ENCODE measurements at places on chromosomes 6 and 20. TPM values are rescaled to one million over a fixed set of nuclear protein-coding genes. Genes with fewer than 3 reads are reported as not detected.

DNA sequence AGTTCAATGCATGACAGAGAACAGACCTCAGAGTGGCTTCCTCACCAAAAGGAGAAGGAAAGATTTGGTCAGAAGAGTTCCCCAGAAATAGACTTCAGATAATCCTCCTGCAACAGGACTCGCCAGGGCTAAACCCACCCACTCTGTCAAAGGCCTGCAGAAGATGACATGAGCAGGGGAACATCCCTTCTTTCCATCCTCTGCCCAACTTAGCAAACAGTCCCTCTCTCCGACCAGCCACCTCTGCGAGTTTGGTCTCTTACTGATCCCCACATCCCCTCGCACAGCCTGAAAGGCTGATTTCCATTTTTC lies 7.5 kb downstream of the NFATC2 start:
- H3K27me3 ChIP-seq: no peaks in the 10 kb centered on the region
- no peak overlapping the region for H3K4me3 ChIP-seq
- H3K27ac ChIP-seq: peak overlapping the region; percentile 79
- peaks cover 99% of the 10 kb centered on the region for H3K4me1 ChIP-seq

DNA sequence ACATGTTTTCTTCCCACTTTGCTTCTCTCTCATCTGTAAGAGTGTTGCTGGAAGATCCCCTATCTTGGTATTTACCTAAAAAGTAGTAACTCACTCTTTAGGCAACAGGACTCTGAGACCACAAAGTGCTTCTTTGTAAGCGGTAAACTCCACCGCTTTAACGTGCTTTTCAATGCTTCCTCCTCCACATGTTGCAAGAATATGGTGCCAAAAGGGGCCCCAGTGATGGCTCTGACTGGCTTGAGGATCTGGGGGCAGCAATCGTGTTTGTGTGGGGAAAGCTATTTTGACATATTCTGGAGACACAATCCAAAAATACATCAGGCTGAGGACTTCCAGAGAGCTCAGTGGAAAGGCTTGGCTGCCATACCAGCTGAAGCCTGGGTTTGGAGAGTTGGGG lies 12.4 kb upstream of the CPNE5 start:
- H3K27me3 ChIP-seq: no peaks in the 10 kb centered on the region
- H3K36me3 ChIP-seq: peaks cover 38% of the 10 kb centered on the region
- DNase-seq: no peak
- no peak overlapping the region for H3K4me3 ChIP-seq

DNA sequence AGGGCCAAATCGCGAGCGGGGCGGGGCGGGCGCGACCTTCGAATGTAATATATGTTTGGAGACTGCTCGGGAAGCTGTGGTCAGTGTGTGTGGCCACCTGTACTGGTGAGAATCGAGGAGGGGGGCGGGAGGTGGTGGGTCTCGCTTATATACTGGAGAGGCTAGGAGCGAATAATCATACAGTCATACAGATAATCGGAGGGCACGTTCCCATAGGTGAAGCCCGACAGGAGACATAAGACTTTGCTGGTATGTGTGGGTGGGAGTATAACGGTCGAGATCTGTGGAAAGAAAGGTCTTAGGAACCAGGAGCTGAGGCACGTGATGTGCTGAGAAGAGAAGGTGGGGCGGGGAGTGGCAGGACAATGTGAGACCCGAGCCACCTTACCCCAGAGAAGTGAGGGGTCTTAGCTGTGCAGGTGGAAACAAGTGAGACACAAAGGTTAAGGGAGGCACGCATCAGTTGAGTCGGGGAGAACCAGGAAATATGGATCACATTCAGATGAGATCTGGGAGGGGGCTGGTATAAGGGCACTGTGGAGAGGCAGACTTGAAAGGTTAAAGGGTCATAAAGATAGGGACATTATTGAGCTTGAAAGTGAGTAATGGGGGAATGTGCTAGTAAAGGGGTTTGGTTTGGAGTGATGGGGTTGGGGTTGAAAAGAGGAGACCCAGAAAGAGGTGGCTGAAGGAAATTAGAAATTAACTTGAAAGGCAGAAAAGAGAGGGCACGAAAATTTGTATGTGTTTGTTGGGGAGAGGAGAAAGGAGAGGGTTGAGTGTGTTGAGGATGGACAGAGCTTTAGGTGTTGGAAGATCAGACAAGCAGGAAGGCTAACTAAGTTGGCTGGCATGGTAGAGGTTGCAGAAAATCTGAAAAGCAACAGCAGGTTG lies 589 bp downstream of the RNF5 start:
- peaks cover 37% of the 10 kb centered on the region for H3K36me3 ChIP-seq
- H3K27me3 ChIP-seq: no peaks in the 10 kb centered on the region
- H3K27ac ChIP-seq: peak overlapping the region; percentile 90
- DNase-seq: no peak

DNA sequence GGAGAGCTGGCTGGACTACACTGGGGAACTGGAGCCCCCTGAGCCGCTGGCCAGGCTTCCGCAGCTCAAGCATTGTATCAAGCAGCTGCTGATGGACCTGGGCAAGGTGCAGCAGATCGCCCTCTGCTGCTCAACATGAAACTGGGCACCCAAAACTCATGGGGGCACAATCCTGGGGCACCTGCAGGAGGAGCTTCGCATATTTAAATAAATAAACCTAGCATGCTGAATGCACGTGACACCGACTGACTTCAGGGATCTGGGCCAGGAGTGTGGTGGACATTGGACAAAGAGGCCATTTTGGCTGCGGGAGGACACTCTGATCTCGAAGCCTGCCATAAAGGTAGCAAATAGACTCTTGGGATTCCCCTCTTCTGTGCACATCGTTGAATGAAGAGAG lies 6.8 kb downstream of the SCAND1 start:
- no peak overlapping the region for H3K4me3 ChIP-seq
- H3K27me3 ChIP-seq: no peaks in the 10 kb centered on the region
- no peak overlapping the region for H3K27ac ChIP-seq

- H3K27me3 ChIP-seq: peaks cover 8% of the 10 kb centered on the region
- H3K36me3 ChIP-seq: no peaks in the 10 kb centered on the region
- H3K4me3 ChIP-seq: no peak overlapping the region
These were observed 164.7 kb upstream of the PDE7B start for GRCh38 chr6:135686784-135687301.

DNA sequence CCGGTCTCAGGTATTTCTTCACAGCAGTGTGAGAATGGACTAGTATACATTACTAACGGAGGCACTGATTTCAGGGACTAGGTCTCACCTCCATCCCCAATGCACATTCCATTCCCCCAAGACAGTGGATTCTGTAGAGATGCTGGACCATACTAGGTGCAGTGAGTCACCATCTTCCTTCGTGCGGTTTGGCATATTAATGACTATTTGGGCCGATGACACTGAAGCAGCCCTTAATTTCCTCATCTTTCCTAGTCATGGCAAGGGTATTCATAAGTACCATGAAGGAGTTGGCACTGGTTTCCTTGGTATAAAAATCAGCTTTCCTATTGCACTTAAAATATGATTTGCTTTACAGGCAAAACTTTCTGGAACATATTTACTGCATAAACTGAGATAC lies 121.4 kb upstream of the TRAF3IP2 start:
- no peak for DNase-seq
- H3K36me3 ChIP-seq: peaks cover 48% of the 10 kb centered on the region
- no peak overlapping the region for H3K27ac ChIP-seq
- H3K4me1 ChIP-seq: peaks cover 61% of the 10 kb centered on the region
- no peak overlapping the region for H3K4me3 ChIP-seq
- H3K27me3 ChIP-seq: no peaks in the 10 kb centered on the region

- peaks cover 2% of the 10 kb centered on the region for H3K4me1 ChIP-seq
- no peak overlapping the region for H3K4me3 ChIP-seq
- DNase-seq: no peak
- H3K36me3 ChIP-seq: peaks cover 14% of the 10 kb centered on the region
- H3K27ac ChIP-seq: no peak overlapping the region
These were observed 31.3 kb downstream of the KCNK5 start for GRCh38 chr6:39197922-39198500.

DNA sequence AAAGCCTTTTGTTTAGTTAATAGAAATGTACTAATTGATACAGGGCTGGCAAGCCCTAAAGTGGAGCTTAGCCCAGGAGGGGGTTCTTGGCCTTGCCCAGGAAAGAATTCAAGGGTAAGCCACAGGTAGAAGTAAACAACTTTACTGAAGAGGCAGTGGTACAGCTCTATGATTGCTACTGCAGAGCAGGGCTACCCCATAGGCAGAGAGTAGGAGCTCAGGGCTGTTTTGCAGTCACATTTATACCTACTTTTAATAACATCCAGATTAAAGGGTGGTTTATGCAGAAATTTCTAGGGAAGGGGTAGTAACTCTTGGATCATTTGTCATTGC lies 680.4 kb upstream of the GJE1 start:
- H3K4me3 ChIP-seq: no peak overlapping the region
- no peaks in the 10 kb centered on the region for H3K36me3 ChIP-seq
- no peak for DNase-seq
- no peaks in the 10 kb centered on the region for H3K27me3 ChIP-seq

GRCh38 chr20:25072226-25072811 lies 9.6 kb downstream of the VSX1 start:
- H3K27me3 ChIP-seq: peaks cover 66% of the 10 kb centered on the region
- H3K4me3 ChIP-seq: no peak overlapping the region
- H3K27ac ChIP-seq: no peak overlapping the region
- no peaks in the 10 kb centered on the region for H3K4me1 ChIP-seq

GRCh38 chr20:42402455-42402854 lies 784.3 kb upstream of the CHD6 start:
- H3K36me3 ChIP-seq: no peaks in the 10 kb centered on the region
- no peak for DNase-seq
- no peak overlapping the region for H3K27ac ChIP-seq
- H3K4me1 ChIP-seq: no peaks in the 10 kb centered on the region
- no peak overlapping the region for H3K4me3 ChIP-seq
- H3K27me3 ChIP-seq: no peaks in the 10 kb centered on the region

DNA sequence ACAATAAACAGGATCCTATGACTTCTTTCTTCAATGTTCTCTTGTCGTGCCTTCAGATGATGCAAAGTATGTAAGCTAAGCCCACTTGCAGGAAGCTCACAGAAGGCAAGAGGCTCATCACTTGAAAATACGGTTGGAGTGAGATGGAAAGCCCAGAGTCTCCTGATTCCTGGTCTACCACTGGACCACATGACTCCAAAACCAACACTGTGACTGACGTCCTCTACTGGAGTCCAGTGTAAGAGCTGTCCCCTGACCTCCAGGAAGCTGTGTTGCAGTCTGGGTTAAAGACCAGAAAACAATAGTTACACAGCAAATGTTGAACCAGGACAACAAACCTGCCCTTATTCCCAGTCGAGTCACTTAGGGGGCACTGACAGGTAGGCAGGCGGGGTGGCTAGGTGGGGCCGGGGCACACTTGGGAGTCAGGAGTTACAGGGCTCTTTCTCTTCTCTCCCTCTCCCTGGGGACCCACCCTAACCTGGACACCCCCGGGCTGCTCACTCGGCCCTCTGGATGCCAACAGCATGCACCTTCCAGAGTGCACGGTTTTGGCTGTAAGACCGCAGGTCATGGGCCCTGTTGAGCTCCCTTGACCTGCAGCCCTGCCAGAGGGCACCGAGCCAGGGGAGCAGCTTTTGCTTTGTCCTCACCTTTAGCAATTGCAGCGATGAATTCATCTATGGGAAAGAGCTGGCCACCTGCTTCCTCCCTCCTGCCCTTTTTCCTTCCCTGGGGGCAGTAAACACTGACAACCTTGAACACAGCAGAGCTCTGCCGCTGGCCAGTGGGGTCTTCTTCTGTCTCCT lies 7.4 kb downstream of the PCK1 start:
- no peak for DNase-seq
- H3K36me3 ChIP-seq: no peaks in the 10 kb centered on the region
- H3K4me3 ChIP-seq: no peak overlapping the region
- no peaks in the 10 kb centered on the region for H3K4me1 ChIP-seq
- H3K27ac ChIP-seq: no peak overlapping the region

- H3K4me3 ChIP-seq: no peak overlapping the region
- H3K36me3 ChIP-seq: no peaks in the 10 kb centered on the region
- H3K27ac ChIP-seq: no peak overlapping the region
- H3K4me1 ChIP-seq: peaks cover 4% of the 10 kb centered on the region
These were observed 4.1 kb upstream of the TPD52L1 start for GRCh38 chr6:125149256-125150144.

DNA sequence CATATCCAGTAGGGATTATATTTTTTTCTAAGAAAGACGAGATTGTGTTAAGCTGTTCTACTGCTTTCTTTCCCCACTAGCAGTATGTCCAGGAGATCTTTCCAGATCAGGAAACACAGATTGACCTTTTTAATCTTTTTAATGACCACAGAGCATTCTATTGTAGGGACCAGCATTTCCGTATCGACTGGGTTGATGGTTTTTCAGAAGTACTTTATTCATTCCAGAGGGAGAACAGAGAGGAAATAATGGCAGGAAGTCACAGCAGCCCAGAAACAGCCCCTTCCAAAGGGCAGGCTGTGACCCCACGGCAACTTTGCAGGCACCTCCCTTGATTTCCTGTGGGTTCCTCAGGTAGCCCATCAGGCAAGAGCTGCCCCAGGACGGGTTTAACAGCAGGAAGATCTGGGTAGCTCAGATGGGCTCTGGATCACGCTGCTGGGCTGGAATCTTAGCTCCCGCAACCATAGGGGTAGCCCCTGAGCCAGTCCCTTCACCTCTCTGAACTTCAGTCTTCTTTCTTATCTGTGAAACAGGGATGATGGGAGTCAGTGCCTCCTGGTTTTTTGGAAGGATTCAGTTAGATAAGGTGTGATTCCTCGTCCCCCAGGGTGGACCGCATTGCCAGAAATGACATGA lies 23.8 kb upstream of the CHMP4B start:
- no peaks in the 10 kb centered on the region for H3K27me3 ChIP-seq
- peaks cover 47% of the 10 kb centered on the region for H3K4me1 ChIP-seq
- DNase-seq: no peak
- H3K36me3 ChIP-seq: peaks cover 9% of the 10 kb centered on the region

GRCh38 chr20:57558614-57559288 lies 2.2 kb upstream of the PCK1 start:
- H3K4me3 ChIP-seq: no peak overlapping the region
- no peak for DNase-seq
- H3K4me1 ChIP-seq: no peaks in the 10 kb centered on the region

- H3K36me3 ChIP-seq: peaks cover 9% of the 10 kb centered on the region
- no peaks in the 10 kb centered on the region for H3K27me3 ChIP-seq
- H3K4me3 ChIP-seq: no peak overlapping the region
- no peak overlapping the region for H3K27ac ChIP-seq
- H3K4me1 ChIP-seq: peaks cover 55% of the 10 kb centered on the region
- no peak for DNase-seq
These were observed 21.9 kb upstream of the CHMP4B start for GRCh38 chr20:33789109-33789857.

The SIM1 gene
- total RNA-seq: 0.30 TPM

The PGBD1 gene
- total RNA-seq: 2.0 TPM

The C6orf132 gene
- total RNA-seq: 0.05 TPM

The C20orf202 gene
- total RNA-seq: not detected

The COL21A1 gene
- not detected for total RNA-seq

The NAA20 gene
- total RNA-seq: 53.7 TPM

The VSX1 gene
- total RNA-seq: not detected

The APCDD1L gene
- not detected for total RNA-seq

The CYP21A2 gene
- not detected for total RNA-seq

The MLN gene
- not detected for total RNA-seq

The CLIC5 gene
- total RNA-seq: 7.4 TPM

The ECT2L gene
- total RNA-seq: not detected

The FAM217B gene
- total RNA-seq: 26.5 TPM
